NCI-H2227 treated with DMSO at 0.1 percent for 48 hours (cell line): ENCODE measurements at places on chromosomes 13 and 19.

DNA sequence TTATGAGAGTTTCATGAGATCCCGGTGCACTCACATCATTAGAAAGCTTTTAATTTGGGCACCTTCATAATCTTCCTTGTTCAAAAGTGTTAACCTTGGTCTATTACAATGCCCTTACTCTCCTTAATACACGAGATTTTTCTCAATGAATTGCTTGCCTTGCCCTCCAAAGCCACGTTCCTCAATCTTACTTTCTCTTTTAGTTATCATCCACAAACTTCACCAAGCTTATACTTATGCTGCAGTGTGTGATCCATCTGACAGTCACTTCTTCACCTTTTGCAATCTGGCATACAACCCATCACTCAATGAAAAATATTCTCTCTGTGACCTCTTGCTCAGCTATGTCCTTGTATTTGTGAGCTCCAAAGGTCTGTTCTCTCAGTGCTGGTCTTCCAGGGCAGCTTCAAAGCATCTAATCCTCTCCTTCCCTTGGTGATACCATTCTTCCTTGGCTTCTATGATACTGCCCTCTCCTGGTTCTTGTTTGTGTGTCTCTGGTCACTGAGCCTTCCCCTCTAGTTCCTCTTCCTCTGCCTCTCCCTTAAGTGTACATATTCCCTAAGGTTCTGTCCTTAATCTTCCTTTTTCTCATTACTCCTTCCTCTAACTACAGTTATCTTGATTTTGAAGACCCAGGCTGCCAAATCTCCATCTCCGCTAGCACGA, 202.2 kb upstream of the STARD13 start:
- DNase-seq = no peak

- no peak for DNase-seq
Measured at GRCh38 chr19:7902796-7903243, 857 bp upstream of the MAP2K7 start.

- DNase-seq = no peak
Measured at GRCh38 chr19:52176574-52176973, 5.2 kb upstream of the ZNF836 start.

- no peak for DNase-seq
Measured at GRCh38 chr13:33105387-33106005, 89.3 kb downstream of the KL start.

GRCh38 chr19:4108767-4109625, 14.9 kb downstream of the MAP2K2 start:
- DNase-seq = no peak

DNA sequence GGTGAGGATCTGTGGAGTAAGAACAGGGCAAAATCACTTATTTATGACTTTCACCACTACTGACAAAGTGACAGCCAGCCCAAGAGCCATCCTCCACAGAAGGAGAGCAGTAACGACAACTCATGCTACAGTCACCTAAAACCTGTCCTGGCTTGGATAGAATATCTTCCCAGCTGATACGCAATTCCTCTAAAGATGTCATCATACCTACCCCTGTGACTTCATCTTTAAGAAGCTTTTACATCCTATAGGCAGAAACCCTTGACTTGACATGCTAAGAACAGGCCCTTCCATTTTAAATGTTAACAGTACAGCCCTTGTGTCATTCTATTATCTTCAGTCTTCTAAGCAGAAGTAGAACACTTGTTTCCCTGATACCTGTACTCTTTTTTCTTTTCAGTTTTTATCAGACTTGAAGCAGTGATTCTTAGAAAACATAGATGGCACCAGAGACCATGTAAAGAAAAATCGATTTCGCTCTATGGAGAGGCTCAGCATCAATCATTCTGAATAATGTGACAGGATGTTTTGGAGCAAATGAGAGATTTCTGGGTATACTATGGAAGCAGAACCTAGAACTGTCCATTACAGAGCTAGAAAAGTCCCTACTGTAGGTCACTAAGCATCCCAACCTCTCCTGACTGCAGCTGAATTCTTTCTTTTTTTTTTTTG, 20.1 kb downstream of the STOML3 start:
- DNase-seq = peak; percentile 1

GRCh38 chr19:3403489-3404323, 37.3 kb downstream of the NFIC start:
- no peak for DNase-seq

GRCh38 chr19:53916004-53916403, 6.9 kb downstream of the CACNG7 start:
- DNase-seq = no peak

GRCh38 chr19:2221918-2222317, 14.2 kb downstream of the PLEKHJ1 start:
- no peak for DNase-seq

DNA sequence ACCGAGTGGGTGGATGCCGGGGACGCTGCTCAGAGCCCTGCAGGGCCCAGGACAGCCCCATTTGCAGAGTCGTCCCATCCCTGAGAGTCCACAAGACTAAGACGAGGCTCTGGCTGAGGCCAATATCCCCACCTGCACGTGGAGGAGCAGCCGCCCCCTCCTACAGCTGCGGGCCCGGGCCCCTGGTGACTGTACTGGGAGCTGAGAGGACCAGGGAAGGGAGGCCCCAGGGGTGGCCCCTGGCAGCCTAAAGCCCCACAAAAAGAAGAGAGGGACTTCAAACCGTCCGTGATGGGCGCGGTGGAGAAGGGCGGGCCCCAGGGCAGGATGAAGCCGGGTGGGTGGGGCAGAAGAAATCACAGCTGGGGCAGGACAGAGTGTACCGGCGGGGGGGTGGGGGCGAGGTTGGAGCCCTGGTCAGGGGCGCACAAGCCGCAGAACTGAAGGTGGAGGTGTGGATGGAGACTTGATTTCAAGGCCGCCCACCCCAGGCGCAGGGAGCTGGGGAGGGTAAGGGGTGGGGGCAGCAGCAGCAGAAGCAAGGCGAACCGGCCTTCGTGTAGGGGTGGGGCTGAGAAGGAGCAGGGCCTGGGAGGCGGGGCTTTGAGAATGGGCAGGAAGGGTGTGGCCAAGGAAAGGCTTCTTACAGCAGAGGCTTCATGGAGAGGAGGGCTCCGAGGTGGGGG, 12.9 kb downstream of the CFD start:
- peak; percentile 12 for DNase-seq
